CD4-positive, alpha-beta T cell treated with Interleukin-4 for 1 hour (primary cell): ENCODE measurements at places on chromosomes 13 and 19.

GRCh38 chr19:40224342-40225150, 1.9 kb downstream of the CCNP start:
- no peak for DNase-seq

GRCh38 chr13:113770937-113771336, 11.9 kb downstream of the TMEM255B start:
- no peak for DNase-seq

- DNase-seq, result no peak
Measured at GRCh38 chr13:83549671-83550070, 332.6 kb downstream of the SLITRK1 start.

- no peak for DNase-seq
Measured at GRCh38 chr13:86563308-86563707, 764.1 kb upstream of the SLITRK6 start.

DNA sequence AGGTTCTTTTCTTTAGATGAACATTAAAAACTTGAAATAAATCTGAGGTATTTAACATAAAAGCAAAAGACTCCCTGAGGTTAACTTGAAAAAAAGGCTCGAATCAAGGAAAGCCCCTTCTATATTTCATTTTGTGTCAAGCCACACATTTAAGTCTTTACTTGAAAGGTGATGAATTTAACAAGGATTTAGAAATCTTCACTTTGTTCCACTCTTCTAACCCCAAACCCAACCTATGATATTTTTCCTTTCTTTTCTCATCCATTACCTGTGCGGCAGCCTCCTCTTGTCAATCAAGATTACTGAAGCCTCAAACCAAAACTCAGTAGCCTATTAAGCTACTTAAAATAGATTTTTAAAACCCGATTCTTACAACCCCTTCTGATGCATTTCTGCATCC, 33.8 kb downstream of the MIPEP start:
- DNase-seq, result no peak

DNA sequence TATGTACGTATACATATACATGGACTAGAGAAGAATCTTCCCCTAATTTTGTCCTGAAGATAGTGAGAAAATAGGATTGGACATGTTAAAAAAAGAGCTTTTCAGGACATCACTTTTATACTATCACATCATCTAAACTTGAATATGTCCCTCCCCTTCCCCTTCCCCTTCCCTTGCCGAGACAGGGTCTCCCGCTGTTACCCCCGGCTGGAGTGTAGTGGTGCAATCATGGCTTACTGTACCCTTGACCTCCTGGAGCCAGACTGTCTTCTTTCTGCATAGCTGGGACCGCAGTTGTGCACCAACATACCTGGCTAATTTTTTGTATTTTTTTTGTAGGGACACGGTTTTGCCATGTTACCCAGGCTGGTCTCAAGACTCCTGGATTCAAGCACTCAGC, 6.6 kb downstream of the HNRNPM start:
- DNase-seq, result no peak

GRCh38 chr13:36282821-36283432, 14.7 kb downstream of the CCDC169 start:
- peak; percentile 18 for DNase-seq

DNA sequence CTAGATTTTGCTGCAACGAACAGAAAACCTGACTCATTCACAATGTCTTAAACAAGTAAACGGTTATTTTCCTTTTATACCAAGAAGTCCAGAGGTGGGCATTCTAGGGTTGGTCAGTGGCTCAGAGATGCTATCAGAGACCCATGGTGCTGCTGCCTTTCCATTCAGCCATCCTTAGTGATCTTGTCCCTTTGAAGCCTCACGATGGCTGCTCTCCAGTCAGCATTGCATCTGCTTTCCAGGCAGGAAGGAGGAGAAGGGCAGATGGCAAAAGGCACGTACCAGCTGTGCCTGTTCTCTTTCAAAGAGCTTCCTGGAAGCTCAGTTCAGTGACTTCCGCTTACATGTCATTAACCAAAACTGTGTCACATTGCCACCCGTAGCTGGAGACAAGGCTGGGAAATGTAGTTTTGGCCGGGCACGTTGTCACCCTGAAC, 30.1 kb downstream of the WDFY2 start:
- peak; percentile 68 for DNase-seq

DNA sequence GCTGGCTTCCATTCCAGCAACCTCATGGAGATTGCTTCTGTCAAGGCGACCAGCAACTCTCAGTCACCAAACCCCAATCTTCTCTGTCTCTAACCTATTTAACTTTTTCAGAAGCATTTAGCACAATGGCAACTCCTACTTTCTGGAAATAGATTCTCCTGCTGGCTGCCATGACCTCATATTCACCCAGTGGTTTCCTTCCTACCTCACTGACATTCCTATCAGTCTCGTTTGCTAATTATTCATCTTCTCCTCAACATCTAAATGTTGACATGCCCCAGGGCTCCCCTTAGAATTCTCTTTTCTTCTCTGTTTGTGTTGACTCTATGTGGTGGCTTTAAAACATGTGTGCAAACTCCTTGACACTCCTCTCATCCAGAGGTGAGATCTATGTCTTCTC, 106.7 kb downstream of the OLFM4 start:
- DNase-seq, result no peak

DNA sequence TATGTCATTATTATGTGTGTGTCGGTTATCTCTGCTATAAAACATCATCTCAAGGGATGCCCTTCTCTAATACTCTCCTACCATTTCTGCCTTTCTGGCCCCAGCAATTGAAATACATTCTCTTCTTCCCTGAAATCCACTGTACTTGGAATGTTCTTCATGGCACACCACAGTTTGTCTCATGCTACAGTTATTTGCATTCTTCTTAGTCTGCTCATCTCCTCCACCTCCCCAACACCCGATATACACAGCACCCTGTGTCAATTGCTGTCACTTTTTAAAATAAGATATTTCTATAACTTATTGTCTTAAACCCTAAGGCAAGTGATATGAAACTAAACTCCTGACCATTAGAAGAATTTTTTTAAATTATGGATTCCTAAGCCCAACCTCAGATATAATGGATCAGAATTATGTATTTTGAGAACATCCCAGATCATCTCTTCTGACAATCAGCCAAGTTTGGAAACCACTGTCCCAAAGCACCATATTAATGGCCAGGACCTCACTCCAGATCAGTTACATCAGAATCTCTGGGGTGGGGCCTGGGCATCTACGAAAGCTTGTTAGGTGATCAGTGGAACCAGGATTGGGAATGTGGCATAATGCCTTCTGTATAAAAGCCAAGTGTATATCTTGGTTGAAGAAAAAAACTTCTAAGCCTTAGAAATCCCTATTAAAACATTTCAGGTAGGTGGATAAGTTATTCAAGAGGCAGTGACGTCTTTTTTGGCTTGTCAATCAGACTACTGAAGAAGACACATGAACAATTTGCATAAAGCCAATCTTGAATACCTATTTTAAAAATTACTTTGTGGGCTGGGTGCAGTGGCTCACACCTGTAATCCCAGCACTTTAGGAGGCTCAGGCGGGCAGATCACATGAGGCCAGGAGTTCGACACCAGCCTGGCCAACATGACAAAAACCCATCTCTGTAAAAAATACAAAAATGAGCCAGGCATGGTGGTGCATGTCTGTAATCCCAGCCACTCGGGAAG, 30.0 kb upstream of the KBTBD7 start:
- no peak for DNase-seq

DNA sequence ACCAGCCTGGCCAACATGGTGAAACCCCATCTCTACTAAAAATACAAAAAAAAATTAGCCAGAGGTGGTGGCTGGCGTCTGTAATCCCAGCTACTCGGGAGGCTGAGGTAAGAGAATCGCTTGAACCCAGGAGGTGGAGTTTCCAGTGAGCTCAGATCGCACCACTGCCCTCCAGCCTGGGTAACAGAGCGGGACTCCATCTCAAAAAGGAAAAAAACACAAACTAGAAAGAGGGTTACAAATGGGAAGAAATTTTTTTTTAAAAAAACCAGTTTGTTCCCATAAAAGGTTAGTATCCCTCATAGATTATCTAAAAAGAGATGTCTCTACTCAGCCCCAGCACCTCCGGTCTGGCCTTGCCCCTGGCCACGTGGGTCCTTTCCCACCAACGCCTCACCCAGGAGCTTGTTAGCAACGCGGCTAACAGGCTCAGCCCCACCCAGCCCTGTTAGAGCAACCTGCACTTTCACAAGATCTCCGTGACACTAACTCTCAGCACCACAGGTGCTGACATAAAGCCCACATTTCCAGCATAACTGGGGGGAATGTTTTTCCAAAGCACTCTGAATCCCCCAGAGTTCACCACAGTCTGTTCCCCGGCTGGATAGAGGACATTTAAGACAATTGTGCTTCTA, 4.3 kb downstream of the DMKN start:
- peak; percentile 41 for DNase-seq

GRCh38 chr19:42093926-42094325, 18.0 kb downstream of the ZNF574 start:
- no peak for DNase-seq

DNA sequence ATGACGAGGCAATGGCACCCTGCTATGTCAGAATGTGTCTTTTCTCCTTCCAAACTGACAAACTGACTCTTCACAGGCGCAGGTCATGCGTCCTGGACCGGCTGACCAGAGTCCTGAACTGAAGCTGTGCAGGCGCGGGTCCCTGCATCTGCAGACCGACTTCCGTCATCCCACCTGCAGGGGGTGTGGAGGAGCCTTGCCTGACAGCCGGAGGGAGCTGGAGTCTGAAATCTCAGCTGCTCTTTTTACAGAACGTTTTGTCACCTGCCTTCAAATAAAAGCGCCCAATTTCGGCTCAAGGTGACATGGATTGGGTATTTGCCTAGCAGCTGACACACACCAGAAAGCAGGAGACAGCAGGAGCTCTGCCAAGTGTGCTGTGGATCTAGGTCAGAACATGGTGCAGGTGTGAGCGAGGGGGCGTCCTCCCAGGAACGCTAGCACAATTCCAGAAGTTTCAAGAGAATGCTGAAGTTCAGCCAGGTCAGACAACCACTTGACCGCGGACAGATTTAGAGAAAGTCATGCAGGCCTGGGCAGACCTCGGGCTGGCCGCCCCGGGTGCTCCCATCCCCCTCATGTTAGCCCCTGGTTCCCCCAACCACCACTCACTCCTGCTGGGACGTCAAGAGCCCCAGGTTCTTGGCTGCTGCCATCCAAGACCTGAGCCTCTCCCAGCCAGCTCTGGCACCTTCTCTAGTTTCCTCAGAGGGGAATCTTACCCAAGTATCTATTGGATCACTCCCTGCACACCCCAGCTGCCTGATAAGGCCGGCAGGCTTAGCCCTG, 32.8 kb downstream of the ELL start:
- DNase-seq, result no peak

DNA sequence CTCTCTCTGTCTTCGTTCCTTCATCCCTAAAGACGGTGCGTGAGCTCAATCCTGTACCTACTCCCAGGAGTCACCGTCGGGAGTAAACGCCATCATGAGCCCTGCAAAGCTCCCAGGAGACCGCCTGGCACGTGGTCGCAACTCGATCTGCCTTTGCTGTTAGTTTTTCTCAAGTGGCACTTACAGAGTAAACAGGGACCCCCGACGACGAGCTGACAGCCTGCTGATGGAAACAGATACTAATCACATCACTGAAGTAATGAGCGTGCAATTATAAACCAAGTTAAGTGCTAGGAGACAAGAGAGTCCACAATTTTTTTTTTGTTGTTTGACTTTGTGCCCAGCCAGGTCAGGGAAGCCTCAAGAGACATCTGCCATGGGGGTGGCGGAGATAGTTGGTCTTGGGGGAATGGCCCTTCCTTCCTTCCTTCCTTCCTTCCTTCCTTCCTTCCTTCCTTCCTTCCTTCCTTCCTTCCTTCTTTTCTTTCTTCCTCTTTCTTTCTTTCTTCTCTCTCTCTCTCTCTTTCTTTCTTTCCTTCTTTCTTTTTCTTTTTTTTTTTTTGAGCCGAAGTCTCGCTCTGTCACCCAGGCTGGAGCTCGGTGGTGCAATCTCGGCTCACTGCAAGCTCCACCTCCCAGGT, 23.6 kb downstream of the CACNG6 start:
- DNase-seq, result no peak

GRCh38 chr19:42165146-42165545, 32.9 kb upstream of the POU2F2 start:
- no peak for DNase-seq

- DNase-seq, result no peak
Measured at GRCh38 chr19:13056052-13056660, 46.5 kb downstream of the LYL1 start.

GRCh38 chr19:49473868-49474541, at the start of gene FLT3LG:
FLT3LG (plus strand) TSS chr19:49474215; CDS start chr19:49474640, 425 bp downstream.
- DNase-seq, result peak; percentile 96

- DNase-seq, result no peak
Measured at GRCh38 chr19:2970201-2970835, 7.0 kb upstream of the TLE6 start.

DNA sequence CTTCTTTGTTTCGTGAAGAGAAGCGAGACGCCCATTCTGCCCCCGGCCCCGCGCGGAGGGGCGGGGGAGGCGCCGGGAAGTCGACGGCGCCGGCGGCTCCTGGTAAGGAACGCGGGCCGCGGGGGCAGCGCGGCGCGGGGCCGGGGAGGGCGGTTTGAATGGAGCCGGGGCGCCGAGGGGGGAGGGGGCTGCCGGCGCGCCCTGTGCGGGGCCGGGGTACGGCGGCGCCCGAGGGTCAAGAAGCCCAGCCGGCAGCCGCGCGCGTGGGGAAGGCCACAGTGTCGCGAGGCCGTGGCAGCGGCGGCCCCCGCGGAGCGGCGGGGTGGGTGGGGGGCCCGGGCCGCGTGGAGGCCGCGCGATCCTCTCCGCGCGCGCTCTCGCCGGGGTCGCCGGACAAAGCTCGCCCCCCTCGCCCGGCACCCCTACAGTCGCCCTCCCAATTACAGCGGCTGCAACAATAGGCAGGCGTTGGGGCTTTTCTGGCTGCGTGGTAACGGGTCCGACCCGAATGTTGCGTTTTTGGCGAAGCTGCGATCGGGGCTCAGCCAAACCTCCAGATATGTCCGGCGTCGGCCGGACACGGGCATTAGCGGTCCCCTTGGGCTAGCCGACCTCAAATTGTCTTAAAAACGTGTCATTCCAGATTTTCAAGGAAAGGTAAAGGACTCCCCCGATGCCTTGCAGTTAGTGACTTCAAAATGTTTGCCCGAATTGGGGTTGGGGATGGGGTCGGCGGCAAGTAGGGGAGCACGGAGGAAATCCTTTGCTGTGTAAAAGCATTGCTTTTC, 437 bp downstream of the SMARCA4 start:
- DNase-seq, result no peak

GRCh38 chr13:59358014-59358413, 805.7 kb downstream of the DIAPH3 start:
- no peak for DNase-seq

- DNase-seq, result no peak
Measured at GRCh38 chr19:5204212-5204611, 136.4 kb downstream of the PTPRS start.

- no peak for DNase-seq
Measured at GRCh38 chr19:6679139-6679538, 9.2 kb upstream of the TNFSF14 start.

DNA sequence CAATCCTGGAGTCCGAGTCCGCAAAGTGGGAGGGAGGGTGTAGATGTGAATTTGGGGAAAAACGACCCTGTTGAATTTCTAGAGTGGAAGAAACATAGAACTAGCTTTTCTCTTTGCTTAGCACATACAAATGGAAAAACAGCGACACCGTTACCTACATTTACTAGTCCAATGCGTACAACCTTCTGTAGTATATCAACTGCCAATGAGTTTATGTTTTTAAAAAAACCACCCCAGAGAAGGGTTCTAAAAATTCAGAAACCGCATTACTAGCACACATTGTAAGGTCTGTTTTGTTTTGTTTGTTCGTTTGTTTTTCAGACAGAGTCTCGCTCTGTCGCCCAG, 332 bp upstream of the SUPT20H start:
- DNase-seq, result no peak
